ENCODE measurements at places on chromosomes 5 and 9.

- no peak for DNase-seq
These were observed 111.8 kb downstream of the EFNA5 start for GRCh38 chr5:107558823-107559375.

GRCh38 chr5:104734046-104734445, 1171.5 kb upstream of the NUDT12 start:
- DNase-seq: no peak

DNA sequence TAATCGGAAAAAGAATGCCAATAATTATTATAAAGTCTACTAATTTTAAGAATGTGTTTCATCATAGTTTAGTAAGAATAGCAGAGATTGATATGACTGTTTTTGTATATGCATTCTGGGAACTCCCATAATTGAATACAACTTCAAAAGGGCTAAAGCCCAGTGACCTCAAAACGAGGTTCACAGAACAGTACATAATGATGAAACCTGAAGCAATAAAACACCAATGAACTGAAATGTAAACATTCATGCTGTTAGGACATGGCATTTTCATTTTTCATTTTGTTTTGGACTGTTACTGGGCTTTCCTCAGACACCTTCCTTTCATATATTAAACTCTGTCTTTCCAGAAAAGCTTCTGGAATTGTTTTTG, 684 bp upstream of the JMY start:
- no peak for DNase-seq

GRCh38 chr5:96563816-96564215, 98.4 kb upstream of the CAST start:
- no peak for DNase-seq
